ENCODE measurements at places on chromosomes 12 and 14.

DNA sequence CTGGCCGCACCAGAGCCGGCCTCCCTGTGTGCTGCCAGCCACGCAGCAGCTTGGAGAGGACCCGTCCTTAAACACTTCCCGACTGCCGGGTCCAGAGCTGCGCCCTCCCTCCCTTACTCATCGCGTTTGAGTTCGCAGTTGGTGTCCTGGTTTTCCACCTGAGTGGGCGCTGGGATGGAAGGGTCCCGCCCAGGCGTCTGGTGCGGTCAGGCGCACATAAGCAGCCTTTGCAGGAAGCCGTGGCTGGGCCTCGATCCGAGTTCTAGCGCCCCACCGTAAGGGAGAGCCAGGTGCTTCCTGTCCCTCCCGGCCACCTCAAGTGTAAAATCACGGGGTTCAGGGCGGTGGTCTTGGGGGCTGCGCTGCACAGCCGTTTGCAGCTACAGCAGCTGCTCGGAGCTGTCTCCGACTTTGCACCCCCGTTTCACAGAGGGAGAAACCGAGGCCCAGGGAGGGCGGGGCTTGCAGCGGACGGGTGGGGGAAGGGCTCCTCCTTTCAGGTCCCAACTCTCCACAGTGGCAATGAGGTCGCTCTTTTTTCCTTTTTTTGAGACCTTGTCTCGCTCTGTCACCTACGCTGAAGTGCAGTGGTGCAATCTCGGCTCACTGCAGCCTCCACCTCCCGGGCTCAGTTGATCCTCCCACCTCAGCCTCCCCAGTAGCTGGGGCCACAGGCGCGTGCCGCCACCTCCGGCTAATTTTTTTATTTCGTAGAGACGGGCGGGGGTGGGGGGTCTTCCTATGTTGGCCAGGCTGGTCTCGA, 51.3 kb downstream of the LRCOL1 start:
- DNase-seq = no peak

DNA sequence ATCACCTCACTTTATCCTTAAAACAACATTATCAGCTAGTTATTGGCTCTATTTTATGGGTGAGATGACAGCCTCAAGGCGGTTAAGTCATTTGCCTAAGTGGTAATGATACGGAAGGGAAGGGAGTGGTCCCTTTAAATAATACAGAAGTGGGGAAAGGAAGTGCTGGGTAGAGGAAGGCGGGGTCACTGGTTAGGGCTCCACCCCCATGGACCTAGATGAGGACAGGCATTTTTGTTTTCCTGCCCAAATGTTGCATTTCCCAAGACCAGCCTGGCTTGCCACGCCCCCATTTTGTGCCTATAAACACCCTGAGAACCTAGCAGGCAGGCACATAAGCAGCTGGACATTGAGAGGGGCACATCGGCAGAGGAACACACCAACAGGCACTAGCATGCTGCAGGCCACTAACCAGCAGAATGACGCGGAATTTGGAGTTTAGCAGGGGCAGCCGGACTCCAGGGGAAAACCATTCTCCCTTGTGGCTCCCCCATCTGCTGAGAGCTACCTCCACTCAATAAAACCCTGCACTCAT, 100.9 kb downstream of the EPS8 start:
- peak; percentile 32 for DNase-seq

DNA sequence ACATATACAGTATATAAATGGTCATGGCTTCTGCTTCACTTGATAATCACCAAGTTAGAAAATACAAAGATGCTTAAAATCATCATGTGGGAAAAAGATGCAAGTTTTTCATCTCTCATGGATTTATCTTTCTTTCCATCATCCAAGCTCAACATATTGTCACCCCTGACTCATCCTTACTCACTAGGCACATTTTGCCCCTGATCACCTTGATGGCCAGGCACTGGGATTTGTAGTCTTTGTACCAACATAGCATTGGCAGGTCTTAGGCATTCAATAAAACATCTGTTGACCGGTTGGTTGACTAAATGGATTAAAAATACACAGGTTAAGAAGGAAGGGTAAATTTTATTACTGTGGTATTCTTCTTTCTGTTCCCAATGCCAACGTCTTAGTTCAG, 28.1 kb downstream of the KLHDC2 start:
- DNase-seq = no peak

- no peak for DNase-seq
Observed at GRCh38 chr12:24643120-24644119, 305.5 kb downstream of the BCAT1 start.

DNA sequence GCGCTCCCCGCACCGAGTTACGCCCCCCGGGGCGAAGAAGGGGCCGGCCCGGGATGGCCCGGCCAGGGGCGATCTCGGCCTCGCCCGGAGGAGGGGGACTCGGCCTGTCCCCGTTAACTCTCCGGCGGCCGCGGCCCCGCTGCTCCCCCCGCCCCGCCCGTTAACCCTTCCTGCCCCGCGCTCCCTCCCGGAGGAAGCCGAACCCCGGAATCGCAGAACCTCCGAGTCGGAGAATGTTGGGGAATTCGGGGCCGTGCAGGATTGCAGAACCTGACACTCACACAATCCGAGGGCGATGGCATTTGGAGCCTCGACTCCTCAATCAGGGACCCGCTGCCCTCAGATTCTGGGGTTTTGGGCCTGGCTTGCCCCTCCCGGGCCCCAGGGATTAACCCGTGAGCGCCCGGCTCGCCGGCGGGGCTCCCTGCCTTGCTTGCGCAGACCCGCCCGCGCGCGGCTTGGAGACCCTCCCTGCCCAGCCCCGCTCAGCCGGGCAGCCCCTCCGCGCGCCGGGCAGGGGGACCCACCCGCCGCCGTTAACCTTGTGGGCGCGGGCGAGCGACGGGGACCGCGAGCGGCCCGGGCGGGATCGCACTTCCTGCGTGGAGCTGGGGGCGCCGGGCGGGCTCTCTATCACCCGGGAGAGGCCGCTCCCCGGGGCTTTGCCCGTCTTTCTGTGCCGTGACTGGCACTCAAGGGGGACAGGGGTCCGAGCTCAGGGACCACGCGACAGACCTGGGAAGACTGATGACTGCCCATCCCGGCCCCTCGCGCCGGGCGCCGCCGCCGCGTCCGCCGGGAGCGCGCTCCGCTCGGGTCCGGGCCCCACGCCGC, 18.8 kb downstream of the BEGAIN start:
- no peak for DNase-seq

GRCh38 chr12:54138219-54138618, 50.6 kb downstream of the SMUG1 start:
- DNase-seq = no peak

DNA sequence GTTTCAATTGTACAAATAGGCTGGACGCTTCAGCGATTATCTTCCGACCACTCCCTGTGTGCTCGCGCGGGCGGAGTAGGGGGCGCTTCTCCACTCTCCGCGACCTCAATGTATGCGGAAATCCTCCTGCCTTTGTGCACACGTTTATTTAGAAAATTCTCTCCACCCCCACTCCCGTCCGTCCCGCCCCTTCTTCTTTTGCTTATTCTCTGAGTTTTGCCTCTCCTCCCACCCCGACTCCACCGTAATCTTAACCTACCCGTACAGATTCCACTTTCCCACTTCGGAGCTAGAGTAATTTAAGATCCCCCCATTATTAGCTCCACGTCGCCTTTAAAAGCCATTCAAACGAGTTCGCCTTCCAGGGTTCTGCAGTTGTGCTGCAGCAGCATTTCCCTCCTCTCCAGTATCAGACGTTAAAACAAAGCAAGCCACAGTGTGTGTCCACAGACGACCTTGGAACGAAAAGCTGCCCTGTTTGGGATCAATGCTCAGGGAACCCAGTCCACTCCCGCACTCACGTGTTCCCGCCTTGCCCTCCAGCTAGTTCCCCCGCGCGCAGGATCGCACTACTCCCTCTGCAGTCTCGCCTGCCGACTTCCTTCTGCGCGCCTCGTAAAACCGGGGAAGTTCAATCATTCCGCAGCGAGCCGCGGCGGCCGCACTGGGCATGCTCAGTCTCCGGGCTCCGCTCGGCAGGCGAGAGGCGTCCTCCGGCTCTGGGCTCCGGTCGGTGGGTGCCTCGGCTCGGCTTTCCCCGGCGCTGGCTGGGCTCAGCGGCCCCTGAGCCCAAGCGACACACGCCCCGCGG, at the start of gene ANO6:
Gene ANO6 (plus strand): TSS at position 677 of the 811 bp plus-strand sequence. CDS start 227 bp downstream, outside the sequence.
- peak; percentile 88 for DNase-seq

GRCh38 chr14:104486222-104486923, 93.2 kb upstream of the C14orf180 start:
- DNase-seq = no peak

DNA sequence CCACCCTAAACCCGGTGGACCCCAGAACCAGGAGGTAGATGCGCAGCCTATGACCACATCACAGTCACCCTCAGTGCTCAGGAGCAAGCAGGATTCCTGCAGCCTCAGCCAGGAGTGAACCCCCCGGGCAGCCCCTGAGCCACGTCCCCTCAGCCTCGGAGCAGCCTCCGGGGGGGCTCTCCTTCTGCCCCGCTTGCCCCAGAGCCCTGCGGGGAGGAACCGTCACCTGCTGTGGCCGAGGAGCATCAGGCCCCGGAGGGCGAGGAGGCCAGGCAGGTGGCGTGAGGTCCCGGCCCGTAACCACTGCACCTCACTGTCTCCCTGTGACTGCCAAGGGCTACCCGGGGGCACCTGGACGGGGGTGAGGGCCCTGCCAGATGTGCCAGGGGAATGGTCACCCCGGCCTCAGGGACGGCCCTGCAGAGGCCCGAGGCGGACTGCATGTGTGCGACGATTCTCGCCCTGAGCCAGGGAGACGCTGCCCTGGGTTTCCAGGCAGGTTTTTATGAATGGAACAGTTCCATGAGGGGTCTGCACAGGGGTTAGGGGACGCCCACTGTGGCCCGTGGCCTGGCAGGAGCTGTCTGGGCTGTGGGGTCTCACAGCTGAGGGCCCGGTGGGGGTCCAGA, 58.6 kb downstream of the FBRSL1 start:
- no peak for DNase-seq

GRCh38 chr12:71688961-71689570, 3.2 kb downstream of the TMEM19 start:
- DNase-seq = no peak

- peak; percentile 47 for DNase-seq
Observed at GRCh38 chr12:92619730-92620684, 82.8 kb upstream of the PLEKHG7 start.

GRCh38 chr14:66403183-66403582, 83.0 kb upstream of the CCDC196 start:
- DNase-seq = peak; percentile 52

- no peak for DNase-seq
Observed at GRCh38 chr12:110165540-110166159, 41.5 kb downstream of the IFT81 start.
